ENCODE measurements at places on chromosomes 3 and 15. TPM values are rescaled to one million over a fixed set of nuclear protein-coding genes. Genes with fewer than 3 reads are reported as not detected.

ADPGK gene
- total RNA-seq: 75.9 TPM

VIPR1 gene
- 0.58 TPM for total RNA-seq

TGM4 gene
- total RNA-seq: 0.08 TPM

HTD2 gene
- 7.2 TPM for total RNA-seq

GABRR3 gene
- total RNA-seq: not detected
